Cortex of kidney (tissue), 1 donor: ENCODE measurements at places on chromosomes 2 and 18.

GRCh38 chr2:174344716-174345461 lies 10.1 kb downstream of the SP9 start:
- DNase-seq = no peak

DNA sequence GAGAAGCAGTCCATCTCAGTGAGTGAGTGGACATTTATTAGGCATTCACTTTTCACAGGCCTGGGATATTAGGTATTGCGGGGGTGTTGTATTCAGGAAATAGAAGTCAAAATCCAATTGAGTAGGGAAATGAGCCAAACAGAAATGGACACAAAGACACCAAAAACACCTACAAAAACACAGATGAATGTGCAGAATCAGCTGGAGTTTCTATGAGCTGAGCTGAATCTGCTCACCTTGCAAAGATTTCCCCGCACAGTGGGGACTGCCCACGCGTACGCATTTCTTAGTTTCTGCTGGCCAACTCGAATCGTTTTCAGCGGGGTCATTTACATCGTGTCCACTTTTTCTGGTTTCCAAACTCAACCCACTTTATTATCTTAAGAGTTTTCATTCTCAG lies 160.0 kb downstream of the BCL2 start:
- no peak for DNase-seq

DNA sequence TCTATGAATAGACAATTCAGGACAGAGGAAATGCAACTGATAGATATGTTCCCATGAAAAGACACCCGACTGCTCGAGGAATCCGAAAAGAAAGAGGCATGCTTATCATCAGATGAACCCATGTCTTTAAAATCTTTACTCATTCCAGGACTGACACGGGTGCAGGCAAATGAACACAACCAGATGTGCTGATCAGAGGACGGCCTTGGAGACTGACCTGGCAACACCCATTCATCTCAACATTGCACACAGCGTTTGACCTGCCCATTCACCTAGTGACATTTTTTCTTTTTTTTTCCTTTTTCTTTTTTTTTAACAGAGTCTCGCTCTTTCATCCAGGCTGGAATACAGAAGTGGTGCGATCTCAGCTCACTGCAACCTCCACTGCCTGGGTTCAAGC lies 377.5 kb downstream of the EIPR1 start:
- no peak for DNase-seq

DNA sequence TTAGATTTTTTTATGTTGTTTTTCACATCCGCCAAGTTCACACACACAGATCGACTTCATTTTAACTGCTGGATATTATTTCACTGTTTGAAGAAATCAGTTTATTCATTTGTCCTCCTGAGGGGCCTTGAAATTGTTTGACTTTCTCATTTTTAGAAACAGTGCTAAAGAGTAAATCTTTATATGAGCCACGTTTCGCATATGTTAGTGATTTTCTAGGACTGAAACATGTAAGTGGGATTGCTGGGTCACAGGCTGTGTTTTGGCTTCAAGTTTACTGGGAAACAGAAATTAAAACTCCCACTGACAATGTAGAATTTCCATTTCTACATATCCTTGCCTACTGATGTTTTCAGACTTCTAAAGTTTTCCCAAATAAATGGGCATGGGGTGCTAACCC lies 363.8 kb downstream of the NCKAP5 start:
- no peak for DNase-seq

DNA sequence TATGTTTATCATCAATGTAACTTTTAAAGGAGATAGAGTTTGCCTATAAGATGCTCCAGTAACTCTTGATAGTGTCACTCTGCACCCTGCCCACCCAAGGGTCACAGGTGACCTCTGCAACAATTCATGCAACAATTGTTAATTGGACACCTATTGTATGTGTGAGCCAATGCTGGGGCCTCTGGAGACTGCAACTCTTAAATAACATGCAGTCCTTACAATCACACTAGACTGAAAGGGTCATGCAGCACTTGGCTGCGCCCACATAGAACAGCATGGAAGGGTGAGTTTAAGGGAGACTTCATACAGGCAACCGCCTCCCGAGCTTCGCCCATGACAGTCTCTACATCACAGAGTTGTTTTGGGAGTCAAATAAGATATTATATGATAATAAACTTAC lies 137.1 kb upstream of the TWIST2 start:
- DNase-seq = no peak

GRCh38 chr2:156427074-156427473 lies 9.1 kb upstream of the GPD2 start:
- DNase-seq = no peak

DNA sequence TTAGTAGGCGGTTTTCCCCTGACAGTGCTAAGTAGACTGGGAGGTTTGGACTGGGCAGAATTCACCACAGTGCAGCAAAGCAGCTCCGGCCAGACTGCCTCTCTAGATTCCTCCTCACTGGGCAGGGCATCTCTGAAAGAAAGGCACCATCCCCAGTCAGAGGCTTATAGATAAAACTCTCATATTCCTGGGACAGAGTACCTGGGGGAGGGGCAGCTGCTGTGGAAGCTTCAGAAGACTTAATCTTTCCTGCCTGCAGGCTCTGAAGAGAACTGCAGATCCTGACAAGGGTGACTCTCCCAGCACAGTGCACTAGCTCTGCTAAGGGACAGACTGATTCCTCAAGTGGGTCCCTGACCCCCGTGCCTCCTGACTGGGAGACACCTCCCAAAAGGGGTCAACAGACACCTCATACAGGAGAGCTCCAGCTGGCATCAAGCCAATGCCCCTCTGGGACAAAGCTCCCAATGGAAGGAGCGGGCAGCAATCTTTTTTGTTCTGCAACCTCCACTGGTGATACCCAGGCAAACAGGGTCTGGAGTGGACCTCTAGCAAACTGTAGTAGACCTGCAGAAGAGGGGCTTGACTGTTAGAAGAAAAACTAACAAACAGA lies 266.8 kb upstream of the CRIM1 start:
- DNase-seq = no peak

DNA sequence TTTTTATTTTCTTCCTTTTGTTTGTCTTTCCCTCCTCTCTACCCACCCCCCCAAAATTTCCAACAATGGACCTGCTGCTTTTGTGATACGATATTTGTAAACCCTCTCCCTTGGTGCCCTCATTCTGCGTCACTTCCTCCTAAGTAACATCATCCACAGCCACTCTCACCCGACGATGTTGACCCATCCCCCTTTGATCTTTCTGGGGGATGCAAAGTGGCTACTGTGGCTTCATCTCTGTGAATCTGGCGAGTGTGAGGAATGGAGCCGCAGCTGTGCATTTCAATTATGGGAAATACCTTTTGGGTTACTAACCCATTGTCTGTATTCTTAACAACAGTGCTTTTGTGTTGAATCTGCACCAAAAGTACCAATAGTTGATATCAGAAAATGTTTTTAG lies 19.4 kb downstream of the ANTXR1 start:
- DNase-seq = no peak

DNA sequence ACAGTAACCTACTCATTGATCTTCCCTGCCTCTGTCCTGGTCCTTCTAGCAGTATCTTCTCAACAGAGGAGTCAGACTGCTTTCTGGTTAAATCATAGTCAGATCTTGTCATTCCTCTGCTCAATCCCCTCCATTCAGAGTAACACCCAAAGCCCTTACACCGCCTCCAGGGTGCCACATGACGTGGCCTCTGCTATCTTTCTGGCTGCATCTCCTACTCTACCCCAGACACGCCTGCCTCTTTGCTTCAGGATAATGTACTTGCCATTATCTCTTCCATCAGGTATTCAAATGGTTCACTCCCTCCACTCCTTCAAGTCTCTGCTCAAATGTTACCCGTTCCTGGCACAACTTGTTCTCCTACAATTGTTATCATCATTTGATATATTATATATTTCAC lies 36.3 kb upstream of the ACVR2A start:
- no peak for DNase-seq

DNA sequence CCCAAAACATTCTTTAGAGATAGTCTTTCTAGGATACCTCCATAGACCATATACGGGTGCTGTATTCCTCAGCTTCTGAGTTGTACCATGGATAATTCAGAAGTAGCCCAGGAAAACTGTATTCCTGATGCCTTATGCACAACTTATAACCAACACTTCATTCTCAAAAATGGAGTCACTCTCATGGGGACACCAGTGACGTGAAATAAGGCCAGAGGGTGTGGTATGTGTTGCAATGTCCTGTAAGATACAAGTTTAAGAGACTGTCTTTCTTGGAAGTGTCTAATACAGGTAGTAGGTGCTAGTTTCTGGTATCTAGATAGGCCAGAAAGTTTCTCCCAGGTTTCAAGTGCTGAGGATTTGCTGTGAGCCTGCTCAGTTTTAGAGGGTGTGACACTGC lies 36.1 kb downstream of the COX7A2L start:
- DNase-seq = no peak

DNA sequence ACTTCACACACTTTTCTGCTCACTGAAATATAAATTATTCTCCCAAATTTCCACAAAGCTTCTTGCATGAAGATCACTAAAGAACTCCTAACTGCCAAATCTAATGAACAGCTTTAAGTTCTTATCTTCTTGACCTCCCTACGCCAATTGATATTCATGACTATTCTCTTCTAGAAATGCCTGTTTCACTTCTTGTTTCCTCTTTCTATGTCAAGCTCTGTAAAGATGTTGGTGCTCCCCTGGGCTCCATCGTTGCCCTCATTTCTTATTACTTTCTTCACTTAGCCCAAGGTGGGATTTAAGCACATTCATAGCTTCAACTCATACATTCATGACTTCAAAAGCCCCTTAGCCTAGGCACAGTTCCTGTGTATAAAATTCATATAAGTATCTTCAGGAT lies 9.2 kb upstream of the ANTXR1 start:
- DNase-seq = no peak

DNA sequence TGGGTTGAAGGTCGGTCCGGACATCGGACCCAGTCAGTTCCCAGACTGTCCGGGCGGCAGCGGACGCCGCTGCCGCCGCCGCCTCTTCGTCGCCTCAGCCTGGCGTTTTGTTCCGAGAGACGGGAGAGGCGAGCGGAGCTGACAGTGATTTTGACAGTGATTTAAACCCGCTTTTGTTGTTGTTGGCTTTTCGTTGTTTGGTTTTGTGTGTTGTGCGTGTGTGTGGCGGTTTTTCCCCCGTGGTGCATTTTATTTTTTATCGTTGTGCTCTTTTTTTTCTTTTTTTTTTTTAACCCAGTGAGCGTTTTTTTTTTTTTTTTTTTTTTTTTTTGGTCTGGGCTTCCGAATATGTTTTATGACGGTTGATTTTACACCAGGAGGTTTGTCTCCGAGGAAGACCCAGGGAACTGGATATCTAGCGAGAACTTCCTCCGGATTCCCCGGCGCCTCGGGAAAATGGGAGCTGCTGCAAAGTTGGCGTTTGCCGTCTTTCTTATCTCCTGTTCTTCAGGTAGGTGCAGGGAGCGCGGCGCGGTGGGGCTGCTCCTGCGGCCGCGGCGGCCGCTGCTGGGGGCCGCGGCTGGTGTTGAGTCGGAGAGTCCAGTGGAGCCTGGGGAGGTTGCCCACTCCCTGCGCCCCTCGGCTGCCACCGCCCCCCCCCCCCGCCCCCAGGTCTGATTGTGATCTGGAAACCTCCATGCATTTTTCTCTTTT lies at the start of gene ACVR2A:
ACVR2A (plus strand) TSS at position 333 of the 714 bp plus-strand sequence; CDS start at position 457, 124 bp downstream.
- no peak for DNase-seq

GRCh38 chr2:110860630-110861029 lies 128.3 kb downstream of the ACOXL start:
- no peak for DNase-seq

DNA sequence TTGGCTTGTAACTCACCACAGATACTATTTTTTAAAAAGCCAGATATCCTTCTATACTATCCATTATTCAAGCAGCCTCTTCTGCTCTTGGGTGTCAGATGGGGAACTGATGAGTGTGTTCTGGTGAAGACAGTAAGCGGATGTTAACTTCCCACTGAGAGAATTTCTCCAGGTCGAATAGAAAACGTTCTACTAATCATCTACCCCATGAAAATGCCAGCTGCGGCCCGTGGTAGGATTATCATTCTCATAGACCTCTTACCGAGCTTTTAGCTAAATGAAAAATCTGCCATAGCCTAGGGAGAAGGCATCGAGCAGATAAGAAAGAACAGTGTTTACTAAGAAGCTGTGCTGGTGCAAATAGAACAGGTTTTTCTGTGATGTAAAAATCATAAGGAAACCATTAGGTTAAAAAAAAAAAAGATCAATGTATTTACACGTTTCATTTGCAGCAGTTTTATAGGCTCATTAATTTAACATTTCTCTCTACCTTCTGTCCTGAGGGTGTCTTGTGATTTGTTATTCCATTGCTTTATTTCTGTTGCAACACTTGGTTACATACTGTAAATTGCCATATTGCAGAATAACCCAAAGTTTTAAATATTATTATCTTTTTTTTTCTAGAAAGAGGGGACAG lies 1521.5 kb upstream of the ZEB2 start:
- no peak for DNase-seq
